Activated CD4-positive, alpha-beta T cell treated with anti-CD3 and anti-CD28 coated beads for 36 hours (primary cell): ENCODE measurements at places on chromosomes 16 and 17. TPM values are rescaled to one million over a fixed set of nuclear protein-coding genes. Genes with fewer than 3 reads are reported as not detected.
A peak's percentile ranks its signal among the peaks of the same experiment; 100 is the strongest.

Gene CEP295NL
- total RNA-seq, result not detected

Gene GRB7
- total RNA-seq, result 2.0 TPM

Gene FZD2
- total RNA-seq, result 0.09 TPM

Gene GPT2
- 25.6 TPM for total RNA-seq

Gene KIF22
- 168 TPM for total RNA-seq

Gene FBXO39
- 0.27 TPM for total RNA-seq

Gene SHISA9
- total RNA-seq, result not detected

GRCh38 chr17:78890498-78890897, 12.5 kb downstream of the CEP295NL start:
- peak; percentile 79 for DNase-seq

DNA sequence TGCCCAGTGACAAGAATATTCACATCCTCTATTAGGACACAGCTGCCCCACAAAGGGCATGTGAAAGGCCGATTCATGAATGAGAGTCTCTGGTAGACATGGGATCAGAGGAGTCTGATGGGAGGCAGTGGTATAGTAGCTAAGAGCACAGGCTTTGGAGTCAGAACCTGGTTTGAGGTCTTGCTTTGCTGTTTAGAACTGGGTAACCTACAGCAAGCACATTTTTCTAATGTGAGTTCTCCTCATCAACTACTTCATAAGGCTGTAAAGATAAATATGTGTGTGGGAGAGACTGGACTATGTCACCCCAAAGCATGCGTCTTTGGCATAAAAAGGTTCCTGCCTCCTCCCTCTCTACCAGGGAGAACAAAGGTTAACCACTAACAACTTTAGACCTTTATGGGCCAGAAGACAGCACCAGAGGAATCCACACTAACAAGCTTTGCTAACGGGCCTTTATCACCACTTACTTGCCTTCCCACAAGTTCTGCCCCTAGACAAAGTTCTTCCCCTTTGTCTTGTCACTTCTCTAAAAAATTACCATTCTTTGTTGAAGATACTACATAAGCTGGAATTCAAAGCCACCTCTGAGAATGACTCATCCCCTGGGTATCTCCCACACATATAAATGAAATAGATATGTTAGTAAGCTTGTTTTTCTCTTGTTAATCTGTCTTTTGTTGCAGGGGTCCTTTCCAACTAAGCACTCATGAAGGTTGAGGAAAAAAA, 21.1 kb downstream of the CDR2 start:
- no peak for DNase-seq

GRCh38 chr17:58245428-58246103, 7.2 kb downstream of the LPO start:
- no peak for DNase-seq

DNA sequence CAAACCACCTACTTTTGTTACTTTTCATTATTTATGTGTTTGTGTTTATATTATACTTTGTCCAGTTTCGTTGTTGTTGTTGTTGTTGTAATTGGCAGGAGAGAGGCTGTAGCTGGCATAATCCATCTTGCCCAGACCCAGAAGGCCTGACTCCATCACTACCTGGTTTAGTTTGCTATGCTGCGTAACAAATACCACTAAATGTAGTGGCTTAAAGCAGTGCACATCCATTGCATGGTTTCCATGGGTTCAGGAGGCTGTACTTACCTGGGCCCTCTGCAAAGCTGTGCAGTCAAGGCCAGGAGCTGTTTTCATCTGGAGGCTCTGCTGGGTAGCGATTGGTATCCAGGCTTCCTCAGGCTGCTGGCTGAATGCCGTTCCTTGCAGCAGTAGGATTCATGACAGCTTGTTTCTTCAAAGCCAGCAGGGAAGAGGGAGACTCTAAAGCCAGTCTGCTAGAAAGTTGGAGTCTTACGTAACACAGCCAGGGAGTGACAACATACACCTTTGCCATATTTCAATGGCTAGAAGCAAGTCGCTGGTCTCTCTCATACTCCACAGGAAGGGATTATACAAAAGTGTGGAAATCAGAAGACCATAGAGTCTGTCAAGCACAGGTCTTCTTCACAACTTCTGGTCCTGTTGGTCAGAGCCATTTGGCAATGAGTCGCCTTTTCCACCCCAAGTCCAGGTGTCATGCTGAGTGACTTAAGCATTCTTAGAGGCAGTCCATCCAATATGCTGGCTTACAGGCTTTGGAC, 41.1 kb downstream of the TNRC6C start:
- peak; percentile 40 for DNase-seq

- no peak for DNase-seq
Measured at GRCh38 chr17:3002538-3003295, 60.7 kb downstream of the OR1D5 start.

- peak; percentile 88 for DNase-seq
Measured at GRCh38 chr17:63699638-63700527, at the start of gene LIMD2. LIMD2 (minus strand) TSS chr17:63700125; CDS start chr17:63699298, 827 bp downstream.

DNA sequence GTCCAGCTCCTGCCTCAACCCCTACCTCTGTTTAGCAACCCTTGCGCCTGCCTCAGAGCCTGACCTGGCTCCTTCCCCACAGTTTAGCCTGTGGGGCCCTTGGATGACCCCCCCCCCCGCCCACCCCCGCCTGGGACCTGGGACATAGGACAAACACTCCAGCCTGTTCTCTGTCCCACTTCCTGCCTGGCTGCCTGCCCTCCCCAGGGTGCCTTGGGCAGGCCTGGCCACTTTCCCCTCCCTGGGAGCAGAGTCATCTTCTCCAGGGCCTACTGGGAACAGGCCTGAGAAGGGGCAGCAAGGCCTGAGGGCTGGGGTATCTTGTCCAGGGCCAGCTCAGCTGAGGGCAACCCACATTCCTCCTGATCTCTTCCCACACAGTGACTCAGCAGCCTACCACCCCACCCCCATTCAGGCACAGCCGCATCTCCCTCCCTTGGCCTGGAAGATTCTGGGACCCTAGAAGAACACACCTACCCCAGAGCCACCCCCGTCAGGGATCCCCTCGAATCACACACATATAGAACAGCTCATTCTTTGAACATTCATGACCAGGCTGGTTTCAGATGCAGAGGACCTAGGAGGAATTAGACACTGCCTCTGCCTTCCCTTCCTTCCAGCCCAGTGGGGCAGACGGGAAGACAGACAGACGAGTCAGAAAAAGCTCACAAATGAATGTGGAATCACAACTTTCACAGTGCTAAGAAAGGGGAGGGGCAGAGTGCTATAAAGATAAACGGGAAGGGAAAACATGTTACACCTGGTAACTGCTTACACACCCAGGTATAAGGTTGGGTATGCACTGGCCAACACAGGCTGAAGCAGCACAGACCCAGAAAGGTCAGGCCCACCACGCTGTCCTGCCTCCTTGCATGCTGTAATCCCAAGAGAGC, 6.0 kb downstream of the FHOD1 start:
- no peak for DNase-seq

DNA sequence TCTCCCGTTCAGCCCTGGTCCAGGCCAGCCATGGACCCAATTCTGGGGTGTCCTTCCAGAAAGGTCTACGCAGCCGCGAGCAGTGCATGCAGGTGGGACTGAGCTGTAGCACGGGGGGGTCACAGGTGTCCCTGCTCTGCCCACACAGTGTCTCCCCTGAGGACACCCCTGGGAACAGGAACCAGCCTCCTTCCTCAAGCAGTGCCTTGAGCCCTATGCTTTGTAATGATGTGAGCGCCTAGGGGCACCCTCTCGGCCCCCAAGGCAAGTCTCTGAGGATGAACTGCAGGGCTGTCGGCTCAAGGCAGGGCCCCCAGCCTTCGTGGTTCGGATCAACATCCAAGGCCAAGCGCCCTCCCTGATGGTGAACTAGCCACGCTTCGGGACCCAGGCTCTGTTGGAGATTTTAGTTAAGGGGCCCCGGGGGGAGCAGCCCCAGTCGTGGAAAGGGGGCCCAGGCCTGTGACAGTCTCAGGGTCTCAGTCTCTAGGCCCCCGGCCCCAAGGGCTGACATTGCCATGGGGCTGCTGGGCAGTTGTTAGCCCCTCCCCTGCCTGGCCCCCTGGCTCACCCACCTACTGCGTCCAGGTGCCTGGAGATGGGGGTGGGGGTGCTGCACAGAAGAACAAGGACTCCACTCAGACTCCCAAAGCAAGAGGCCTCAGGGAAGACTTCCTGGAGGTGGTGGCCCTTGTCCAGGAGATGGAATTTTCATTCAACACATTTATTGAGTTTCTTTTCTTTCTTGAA, 2.3 kb downstream of the IL17C start:
- no peak for DNase-seq

- no peak for DNase-seq
Measured at GRCh38 chr16:568401-569258, 1.1 kb upstream of the PIGQ start.

GRCh38 chr17:17940441-17940911, 31.7 kb downstream of the TOM1L2 start:
- DNase-seq, result no peak

DNA sequence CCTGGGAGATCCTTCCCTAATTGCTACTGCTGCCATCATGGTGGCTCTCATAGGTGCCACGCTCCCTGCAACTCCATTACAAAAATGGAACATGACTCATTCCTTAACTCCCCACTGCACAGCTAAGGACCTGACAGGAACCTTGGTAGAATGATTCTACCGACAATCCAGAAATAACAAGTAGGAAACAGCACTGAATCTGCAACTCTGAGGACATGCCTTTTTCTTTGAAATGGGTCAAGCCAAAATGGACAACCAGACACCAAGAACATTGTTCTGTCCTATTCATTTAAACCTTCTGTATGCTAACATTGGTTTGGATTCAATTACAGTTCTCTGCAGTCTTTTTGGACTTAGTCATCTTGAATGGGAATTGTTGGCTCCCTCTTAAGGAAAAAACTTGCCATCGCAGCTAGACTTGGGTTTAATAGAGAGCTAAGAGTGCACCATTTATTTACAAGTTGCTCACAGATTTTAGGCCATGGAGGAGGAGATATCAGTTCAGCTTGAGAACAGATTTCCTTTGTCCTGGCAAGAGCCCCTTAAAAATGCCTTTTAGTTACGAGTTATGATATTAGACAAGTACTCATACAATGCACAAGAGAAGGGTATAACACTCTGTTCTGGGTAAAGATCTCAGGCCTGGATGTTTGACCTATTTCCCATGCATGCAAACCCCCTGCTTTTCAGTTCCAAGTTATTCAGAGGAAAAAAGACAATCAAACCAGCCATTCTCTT, 20.9 kb upstream of the NSRP1 start:
- DNase-seq, result peak; percentile 12

GRCh38 chr16:89268585-89268984, 51.1 kb downstream of the ZNF778 start:
- DNase-seq, result no peak

DNA sequence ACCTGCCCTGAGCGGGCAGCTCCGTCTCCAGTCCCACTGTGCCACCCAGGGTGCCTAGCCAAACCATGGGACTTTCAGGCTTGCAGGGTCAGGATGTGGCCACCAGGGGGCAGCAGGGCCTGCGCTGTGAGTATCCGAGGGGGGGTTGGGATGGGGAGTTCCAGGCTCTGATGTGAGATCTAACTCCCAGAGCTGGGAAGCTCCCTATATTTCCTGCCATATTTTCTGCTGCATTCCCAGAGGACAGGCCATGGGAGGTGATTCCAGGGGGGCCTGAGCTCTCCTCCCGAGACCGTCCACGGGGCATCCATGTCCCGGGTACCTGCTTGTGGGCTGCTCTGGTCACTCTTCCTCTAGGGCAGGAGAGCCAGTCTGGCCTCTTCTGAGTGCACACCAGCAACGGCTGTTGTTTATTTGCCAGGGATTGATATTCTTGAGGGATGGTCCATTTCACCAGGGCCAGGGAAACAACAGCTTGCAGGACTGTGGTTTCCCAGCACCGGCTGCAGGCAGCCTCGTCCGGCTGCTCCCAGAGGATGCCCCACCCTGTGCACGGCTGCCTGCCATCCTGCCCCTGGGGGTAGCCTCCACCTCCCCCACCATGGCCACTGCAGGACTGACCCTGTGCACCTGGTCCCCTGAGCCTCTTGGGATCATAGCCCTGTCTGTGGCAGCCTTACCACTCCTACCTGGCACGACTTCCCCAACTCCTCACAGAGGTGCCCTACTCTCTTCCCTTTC, 1.2 kb downstream of the GPR142 start:
- peak; percentile 84 for DNase-seq
